ENCODE measurements at places on chromosomes 12 and 14.

- DNase-seq = no peak
Measured at GRCh38 chr12:121240484-121241101, 30.7 kb downstream of the P2RX4 start.

- DNase-seq = no peak
Measured at GRCh38 chr12:108806921-108807320, 50.5 kb downstream of the SSH1 start.

- no peak for DNase-seq
Measured at GRCh38 chr12:39074063-39074462, 168.7 kb upstream of the CPNE8 start.

GRCh38 chr12:83102499-83102898, 415.8 kb downstream of the TMTC2 start:
- DNase-seq = no peak

- DNase-seq = peak; percentile 43
Measured at GRCh38 chr12:71392521-71393145, 47.0 kb upstream of the LGR5 start.

DNA sequence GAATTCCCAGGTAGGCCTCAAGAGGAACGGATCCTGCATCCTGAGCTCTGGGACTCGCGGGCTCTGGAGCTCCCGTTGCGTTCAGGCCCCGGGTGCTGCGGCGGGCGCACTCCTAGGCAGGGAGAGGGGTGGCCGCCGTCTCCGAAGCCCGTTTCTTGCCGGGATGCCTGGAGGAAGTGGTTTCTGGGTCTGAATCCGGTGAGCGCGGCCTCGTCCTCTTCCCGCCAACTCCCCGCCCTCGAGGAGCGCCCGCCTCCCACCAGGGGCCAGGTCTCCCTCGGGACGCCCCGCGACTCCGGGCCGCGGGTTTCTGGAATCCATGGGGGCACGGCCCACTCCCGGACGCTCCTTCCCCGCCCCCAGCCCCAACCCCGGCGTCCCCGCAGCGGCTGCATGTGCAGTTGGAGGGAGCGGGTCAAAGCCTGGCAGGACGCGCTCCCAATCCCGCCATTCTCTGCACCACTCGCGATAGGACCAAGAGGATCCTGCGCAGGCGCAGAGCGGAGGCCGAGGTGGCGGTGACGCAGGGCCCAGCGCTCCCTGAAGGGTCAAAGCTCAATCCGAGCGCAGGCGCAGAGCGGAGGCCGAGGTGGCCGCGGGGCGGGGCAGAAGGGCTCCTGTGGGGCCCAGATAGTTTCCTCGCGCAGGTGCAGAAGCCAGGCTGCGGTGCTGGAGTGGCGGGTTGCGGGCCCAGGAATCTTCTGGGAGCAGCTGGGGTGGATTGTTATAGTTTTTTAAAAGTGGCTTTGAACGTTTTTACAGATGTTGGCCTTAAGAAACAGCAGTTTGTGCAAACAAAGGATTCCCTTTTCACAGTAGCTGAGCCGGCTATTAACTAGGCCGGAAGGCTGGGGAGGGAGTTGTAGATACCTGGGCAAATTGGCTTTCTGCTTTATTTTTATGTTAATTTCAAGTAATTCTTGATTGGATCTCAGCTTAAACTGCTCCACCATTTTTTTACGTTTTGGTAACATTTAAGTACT, 796.4 kb downstream of the AACS start:
- DNase-seq = no peak

GRCh38 chr14:32011225-32011624, 65.9 kb upstream of the ARHGAP5 start:
- DNase-seq = no peak

DNA sequence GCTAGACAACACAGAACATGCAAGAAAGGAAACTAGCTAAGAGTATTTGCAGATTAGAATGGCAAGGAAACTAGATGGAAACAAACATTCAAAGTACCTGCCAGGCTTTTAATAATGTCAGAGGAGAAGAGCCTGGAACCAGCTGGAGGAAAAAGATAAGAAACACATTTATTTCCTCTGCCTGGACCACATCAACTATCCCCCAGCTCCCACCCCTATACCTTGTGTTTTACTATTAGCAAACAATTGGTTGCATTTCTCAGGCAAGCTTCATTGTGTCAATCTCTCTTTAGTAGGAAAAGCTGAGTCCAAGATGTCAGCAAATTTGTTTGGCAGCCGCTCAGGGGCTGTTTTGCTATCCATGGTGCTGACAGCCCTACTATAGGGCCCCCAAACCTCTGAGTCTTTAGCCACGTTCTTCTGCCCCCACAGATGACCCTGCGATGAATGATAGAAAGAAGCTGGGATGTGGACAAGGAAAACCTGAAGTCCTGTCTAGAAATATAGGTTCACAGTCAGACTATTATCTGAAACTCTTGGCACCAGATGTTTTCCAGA, 11.6 kb upstream of the SYNDIG1L start:
- no peak for DNase-seq

DNA sequence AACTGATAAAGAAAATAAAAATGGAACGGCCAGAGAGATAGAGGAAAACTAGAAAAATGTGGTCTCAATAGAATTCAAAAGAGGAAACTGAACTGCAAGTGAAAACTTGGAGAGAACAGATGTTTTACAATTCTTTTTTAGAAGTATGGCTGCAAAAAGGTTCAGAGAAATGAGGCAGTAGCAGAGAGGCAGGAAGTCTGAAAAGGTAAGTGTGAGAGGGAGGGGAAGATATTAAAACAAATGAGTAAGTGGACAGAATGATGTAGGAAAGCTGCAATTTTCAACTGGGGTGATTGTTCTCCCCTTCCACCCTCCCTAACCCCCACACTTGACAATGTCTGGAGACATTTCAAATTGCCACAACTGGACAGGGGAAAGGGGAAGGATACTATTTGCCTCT, 12.9 kb downstream of the BTBD7 start:
- DNase-seq = no peak

- DNase-seq = peak; percentile 73
Measured at GRCh38 chr12:94186278-94187241, 38.2 kb downstream of the PLXNC1 start.

DNA sequence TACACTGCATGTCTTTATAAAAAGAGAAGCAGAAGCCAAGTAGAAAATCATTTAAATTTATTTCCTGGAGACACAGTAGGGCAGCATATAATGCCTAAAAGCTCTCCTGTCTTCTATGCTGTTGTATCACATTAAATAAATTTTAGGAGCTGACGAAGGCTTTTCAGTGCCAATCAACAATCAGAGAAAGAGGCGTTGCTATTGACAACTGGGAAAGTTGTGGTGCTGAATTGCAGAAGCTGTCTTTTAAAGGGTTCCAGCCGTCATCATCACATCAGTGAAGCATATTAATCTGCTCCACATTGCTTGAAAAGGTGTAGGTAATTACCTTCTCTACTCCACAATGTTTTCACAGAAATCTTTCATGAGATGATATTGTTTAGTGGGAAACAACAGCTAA, 103.9 kb downstream of the FSCB start:
- DNase-seq = no peak

- no peak for DNase-seq
Measured at GRCh38 chr12:129193263-129193871, 340.1 kb downstream of the GLT1D1 start.

DNA sequence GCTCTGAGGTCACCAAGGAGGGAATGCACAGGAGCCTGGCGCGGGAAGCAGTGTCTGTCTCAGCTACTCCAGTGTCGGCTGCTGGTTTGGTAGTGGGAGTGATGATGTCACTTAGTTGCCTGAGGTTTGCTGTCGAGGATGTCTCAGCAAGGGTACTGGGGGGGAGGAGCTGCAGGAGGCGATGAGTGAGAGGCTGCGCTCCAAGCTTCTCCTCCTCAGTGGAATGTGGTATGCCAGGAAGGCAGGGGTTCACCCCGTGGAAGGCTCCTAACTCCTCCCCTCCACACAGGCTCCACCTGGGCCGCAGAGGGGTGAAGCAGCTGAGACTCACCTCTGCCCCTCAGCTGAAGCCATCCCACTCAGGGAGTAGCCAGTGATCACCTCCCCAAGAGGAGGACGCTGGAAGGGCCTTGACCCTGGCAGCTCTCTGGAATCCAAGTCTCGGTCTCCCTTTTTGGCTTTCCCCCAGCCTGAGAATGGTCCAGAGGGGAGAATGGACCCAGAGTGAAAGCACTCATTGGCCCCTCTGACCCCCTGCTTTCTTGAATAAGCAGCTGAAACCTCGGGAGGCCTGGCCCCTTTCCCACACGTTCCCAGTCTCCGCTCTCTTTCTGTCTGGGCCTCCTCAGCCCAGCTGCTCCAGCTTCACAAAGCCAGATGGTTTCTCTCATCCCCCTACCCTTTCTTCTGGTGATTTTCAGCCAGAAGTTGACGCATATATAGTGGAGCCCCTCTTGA, 178.9 kb upstream of the FKBP4 start:
- no peak for DNase-seq

All from NCI-H1436 (cell line).